NCI-H1694 treated with DMSO at 0.1 percent for 48 hours (cell line): ENCODE measurements at places on chromosomes 12 and 14.

GRCh38 chr14:92465353-92466055 lies 48.1 kb upstream of the RIN3 start:
- no peak for DNase-seq

- DNase-seq: no peak
These were observed 1127.4 kb downstream of the LRFN5 start for GRCh38 chr14:42734041-42734440.

- DNase-seq: no peak
These were observed 147.5 kb downstream of the CFAP54 start for GRCh38 chr12:96636895-96637294.

GRCh38 chr14:68426661-68427549 lies 366.0 kb downstream of the ZFP36L1 start:
- no peak for DNase-seq

GRCh38 chr12:109467978-109468676 lies 9.0 kb downstream of the KCTD10 start:
- DNase-seq: no peak

GRCh38 chr12:25764409-25764808 lies 194.1 kb upstream of the RASSF8 start:
- DNase-seq: no peak

GRCh38 chr12:119964929-119965328 lies 24.1 kb upstream of the BICDL1 start:
- DNase-seq: no peak

DNA sequence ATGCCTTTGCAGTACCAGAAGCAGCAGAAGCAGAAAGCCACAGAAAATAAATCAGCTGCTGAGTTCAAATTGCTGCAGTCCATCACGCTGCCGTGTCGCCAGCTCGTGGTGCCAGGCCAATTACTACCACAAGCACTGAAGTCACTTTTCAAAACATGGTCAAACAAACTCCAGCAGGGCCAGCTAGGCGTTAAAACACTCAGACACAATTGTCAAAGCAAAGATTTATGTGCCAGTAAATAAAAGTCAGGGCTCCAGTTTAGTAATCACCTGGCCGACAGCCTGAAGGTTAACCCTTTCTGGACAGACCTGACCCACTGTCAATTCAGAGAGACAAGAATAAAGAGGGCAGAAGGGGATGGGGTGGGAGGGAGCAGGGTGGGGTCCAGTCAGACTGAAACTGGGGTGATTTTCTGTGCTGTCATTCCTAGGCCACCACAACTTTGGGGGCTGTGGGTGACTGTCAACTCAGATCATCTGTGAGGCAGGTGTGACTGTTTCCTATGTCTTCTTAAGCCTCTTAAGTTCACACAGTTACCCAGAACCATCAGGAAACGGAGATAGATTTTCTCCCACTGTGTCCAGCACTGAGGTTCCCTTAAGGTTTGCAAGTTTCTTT lies 109.8 kb upstream of the FUT8 start:
- no peak for DNase-seq

GRCh38 chr14:90579088-90579487 lies 182.3 kb downstream of the CALM1 start:
- DNase-seq: no peak

DNA sequence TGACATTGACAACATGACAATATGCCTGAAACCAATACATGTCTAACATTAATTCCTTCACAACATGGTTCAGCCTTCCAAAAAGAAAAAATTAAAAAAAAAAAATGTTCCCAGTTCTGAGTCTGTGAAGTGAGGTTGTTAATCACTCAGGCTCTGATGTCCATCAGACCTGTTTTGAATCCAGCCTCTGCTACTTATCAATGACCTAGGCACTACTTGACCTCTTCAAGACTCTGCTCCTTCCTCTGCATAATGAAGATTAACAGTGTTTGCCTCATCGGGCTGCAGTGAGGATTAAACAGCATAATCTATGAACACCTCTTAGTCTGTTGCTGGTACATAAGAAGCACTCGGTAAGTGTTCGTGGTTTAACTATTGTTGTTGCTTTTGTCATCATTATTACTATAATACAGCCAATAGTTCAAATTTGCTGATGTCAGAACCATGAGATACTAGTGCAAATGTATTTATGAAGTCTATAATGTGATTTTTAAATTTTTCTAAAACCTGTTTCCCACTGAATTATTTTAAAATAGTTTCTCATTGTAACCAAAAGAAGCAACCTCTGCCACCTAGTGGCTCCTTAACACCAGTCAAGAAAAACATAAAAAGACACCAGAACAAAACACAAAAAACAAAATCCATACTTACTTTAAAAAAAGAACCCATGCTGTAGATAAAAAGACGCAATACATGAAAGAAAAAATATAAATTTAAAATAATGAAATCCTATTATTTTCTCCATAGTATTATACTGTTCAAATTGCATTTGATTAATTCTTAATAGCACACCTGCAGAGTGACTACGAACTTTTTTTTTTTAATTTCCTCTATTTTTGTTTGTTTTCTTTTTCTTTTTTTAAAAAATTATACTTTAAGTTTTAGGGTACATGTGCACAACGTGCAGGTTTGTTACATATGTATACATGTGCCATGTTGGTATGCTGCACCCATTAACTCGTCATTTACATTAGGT lies 20.3 kb upstream of the TMX1 start:
- DNase-seq: peak; percentile 70

DNA sequence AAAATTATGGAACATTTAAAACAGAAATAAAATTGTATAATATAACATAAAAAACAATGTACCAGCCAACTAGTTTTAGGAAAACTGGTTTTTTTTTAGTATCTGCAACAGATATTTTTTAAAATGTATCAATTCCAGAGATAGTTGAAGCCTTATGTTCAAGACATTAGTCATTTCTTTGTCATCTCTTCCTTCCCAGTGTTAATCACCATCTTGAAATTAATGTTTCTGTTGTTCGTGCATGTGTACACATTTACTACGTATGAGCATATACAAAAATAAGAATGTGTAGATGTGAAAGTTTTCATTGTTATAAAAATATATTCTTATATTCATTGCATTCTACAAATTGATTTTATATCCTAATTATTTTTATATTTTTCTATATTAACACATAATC lies 1062.1 kb downstream of the SLC6A15 start:
- no peak for DNase-seq

GRCh38 chr12:108302016-108302402 lies 37.1 kb downstream of the CMKLR1 start:
- no peak for DNase-seq

DNA sequence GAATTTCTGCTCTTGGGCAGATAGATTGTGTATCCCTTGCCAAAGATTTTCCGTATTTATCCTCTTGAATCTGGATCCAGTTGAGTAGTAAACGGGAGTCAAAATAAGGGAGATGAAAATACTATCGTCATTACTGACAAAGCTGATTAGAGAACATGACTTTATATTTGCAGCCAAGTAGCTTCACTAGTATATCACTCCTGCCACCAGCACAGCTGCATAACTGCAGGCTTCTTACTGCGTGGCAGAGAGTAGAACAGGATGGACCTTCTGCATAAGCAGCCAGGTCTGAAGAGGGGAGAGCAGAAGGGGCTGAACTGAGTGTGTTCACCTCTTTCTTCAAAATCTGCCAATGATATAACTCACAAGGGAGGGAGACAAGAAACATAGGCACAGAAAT lies 283.7 kb downstream of the FBXL14 start:
- DNase-seq: no peak

DNA sequence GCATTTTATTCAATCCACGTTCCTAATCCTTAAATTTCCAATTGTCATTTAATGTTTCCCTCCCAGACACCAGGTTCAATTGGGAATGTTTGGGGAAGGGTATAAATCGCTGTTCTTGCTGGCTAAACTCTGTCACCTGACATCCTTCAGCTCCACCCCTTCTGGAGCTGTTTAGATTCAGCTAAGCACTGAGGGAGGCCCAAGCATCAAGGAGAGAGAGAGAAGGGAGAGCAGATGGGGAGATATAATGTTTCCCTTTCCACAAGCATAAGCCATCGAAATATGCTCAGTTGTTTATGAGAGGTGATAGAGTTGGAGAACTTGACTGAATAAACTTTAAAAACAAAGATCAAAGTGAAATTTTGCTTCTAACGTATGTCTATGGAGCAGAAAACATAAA lies 1.8 kb downstream of the ABCC9 start:
- DNase-seq: no peak

GRCh38 chr12:113136128-113136989 lies 798 bp upstream of the RASAL1 start:
- DNase-seq: no peak

DNA sequence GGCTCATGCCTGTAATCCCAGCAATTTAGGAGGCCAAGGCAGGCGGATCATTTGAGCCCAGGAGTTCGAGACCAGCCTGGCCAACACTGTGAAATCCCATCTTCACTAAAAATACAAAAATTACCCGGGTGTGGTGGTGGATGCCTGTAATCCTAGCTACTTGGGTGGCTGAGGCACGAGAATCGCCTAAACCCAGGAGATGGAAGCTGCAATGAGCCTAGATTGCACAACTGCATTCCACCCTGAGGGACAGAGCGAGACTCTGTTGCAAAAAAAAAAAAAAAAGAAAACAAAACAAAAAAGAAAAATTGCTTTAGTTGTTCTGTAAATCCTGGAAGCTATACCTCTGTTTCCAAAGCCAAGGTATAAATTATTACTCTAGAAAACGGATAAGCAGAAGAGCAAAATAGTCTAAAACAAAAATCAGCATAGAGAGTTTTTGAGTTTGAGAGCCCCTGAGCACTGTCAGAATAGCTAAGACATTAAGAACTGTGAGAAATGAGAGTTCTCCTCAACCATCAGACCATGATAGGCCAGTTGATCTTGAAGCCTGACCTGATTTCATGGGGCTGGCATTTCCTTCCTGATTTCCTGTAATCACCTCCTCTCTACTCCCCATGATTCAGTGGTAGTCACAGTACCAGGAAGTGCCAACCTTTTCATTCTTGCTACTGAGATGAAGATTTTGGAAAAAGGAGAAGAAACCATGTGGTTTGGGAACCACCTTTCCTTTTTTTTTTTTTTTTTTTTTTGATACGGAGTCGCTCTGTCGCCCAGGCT lies 31.7 kb downstream of the ATP2A2 start:
- no peak for DNase-seq

- no peak for DNase-seq
These were observed 637 bp downstream of the ACVRL1 start for GRCh38 chr12:51907856-51908425.

DNA sequence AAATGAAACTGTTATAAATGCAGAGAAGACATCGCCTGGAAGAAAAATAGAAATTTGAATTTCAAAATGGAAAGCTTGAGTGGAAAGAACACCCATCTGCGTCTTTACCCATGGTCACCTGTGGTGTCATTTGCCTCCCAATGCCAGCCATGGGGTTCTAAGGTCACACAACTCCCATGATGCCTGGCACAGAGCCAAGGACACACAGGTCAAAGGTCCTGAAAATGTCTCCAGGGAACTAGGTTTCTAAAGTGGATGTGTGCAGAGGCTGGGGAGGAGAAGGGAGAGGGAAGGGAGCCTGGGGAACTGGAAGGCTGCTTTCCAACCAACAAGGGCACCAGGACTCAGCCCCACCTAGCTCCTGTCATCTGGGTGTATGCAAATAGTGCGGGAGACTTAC lies 724.0 kb upstream of the TMEM132C start:
- no peak for DNase-seq

GRCh38 chr12:94721173-94721572 lies 70.8 kb upstream of the TMCC3 start:
- DNase-seq: no peak

DNA sequence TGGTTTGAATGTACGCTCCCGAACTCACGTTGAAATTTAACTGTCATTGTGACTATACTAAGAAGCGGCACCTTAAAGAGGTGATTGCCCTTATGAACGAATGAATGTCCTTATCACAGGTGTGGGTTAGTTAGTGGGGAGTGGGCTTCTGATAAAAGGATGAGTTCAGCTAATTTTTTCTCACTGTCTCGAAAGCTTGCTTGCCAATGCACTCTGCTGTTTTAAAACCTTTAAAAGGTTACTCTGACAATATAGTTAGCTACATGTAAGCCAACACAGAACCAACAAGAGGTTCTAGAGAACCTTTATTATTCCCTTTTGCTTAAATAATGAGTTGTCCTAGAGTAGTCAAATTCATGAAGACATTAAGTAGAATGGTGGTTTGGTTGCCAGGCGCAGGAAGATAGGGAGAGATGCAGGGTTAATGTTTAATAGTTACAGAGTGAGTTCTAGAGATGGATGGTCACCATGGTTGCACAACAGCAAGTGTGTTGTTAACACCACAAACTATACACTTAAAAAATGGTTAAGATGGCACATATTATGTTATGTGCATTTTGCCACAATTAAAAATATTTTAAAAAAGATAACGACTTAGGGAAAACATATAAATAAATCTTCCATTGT lies 26.3 kb downstream of the RTN1 start:
- no peak for DNase-seq

- no peak for DNase-seq
These were observed 8.8 kb upstream of the KRT74 start for GRCh38 chr12:52582486-52582885.

DNA sequence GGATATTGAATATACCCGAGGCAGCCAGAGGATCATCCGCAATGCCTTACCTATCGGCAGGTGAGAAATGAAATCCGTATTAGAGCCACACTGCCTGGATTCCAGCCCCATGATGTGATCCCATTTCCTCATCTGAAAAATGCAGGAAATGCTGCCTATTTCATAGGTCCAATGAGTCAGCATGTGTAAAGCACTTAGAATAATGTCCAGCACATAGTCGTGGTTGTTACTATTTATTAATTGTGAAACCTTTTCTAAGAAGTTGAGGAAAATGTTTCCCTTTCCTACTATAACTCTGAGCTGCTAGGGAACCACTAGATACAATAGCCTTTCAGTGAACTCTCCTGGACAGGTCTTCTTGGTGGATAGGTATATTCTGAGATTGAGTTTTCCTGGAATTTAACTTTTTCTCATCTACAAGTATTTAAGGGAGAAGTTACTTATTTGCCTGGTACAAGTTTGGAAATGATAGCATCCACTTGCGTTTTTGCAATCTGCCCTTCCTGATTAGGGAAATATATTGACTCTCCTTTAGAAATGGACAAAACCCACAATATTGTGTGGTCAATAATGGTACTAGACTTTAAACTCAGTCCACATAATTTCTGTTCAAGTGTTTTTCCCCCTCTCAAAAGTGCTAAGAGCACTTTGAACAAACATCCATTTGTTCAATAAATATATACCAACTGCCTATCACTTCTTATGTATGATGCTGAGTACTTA lies 12.2 kb downstream of the POLR3B start:
- no peak for DNase-seq

GRCh38 chr14:99395909-99396530 lies 84.6 kb downstream of the SETD3 start:
- DNase-seq: peak; percentile 52

GRCh38 chr12:96822641-96823040 lies 84.4 kb upstream of the NEDD1 start:
- DNase-seq: no peak
